ENCODE measurements at places on chromosomes 12 and 14. TPM values are rescaled to one million over a fixed set of nuclear protein-coding genes. Genes with fewer than 3 reads are reported as not detected.

DNA sequence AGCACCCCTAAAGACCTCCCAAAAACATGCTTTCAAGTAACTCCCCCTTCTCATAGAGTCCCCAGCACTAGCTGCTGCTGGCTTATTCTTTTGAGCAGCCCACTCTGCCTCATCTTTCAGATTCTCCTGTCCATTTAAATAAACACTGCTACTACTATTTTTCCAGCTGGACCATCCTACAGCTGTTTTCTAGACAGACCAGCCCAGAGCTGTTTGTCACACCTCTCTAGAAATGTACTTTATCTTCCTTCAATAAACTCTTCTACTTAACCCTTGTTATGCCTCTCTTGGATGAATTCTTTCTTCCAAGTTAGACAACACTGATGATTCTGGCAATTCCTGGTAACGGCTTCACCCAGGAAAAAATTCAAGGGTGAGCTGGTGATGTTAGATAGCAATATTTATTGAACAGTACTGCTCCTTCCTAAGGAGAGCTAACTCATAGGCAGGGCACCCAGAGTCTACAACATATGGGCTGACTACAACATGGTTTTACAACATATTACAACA, 995.7 kb downstream of the LRFN5 start:
- H3K4me3 ChIP-seq, result no peak overlapping the region
- no peaks in the 10 kb centered on the region for H3K4me1 ChIP-seq
- H3K27me3 ChIP-seq, result no peaks in the 10 kb centered on the region
- DNase-seq, result no peak
- no peaks in the 10 kb centered on the region for H3K36me3 ChIP-seq

GRCh38 chr14:76193696-76194095, 42.0 kb downstream of the GPATCH2L start:
- H3K36me3 ChIP-seq, result peaks cover 79% of the 10 kb centered on the region
- no peaks in the 10 kb centered on the region for H3K27me3 ChIP-seq
- no peak for DNase-seq

The RNF41 gene
- 20.5 TPM for polyA plus RNA-seq

GRCh38 chr12:122004633-122005071, 17.0 kb upstream of the BCL7A start:
- no peaks in the 10 kb centered on the region for H3K27me3 ChIP-seq
- H3K4me3 ChIP-seq, result no peak overlapping the region
- no peak overlapping the region for H3K27ac ChIP-seq
- H3K36me3 ChIP-seq, result no peaks in the 10 kb centered on the region
- DNase-seq, result peak; percentile 37

Measured in stomach (tissue), 19 donors.